Activated naive CD8-positive, alpha-beta T cell treated with anti-CD3 and anti-CD28 coated beads, Interleukin-2, amount 50 U/mL, for 24 hours (primary cell): ENCODE measurements at places on chromosomes 4 and X.
A peak's percentile ranks its signal among the peaks of the same experiment; 100 is the strongest.

- peaks cover 2% of the 10 kb centered on the region for H3K27me3 ChIP-seq
- no peaks in the 10 kb centered on the region for H3K36me3 ChIP-seq
- H3K27ac ChIP-seq = no peak overlapping the region
- no peak overlapping the region for H3K4me3 ChIP-seq
- no peak for DNase-seq
- H3K4me1 ChIP-seq = no peaks in the 10 kb centered on the region
These were observed 20.8 kb upstream of the SERTM2 start for GRCh38 chrX:111490688-111491087.

DNA sequence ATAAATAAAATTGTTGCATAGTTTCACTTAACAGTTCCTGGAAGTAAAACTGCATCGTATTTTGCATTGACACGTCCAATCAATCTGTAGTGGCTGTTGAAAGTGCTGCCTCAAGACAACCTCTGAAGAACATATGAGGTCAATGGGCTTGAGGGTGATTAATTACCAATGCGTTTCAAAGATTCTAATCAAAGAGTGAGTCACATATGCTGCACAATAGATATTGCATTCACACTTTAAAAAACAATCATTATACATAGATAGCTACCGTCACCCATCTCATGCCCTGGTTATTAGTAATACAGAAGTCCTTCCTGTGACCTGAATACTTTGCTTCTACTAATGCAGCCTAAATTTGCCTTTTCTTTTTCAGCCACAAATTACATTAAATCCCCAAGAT lies 743.3 kb upstream of the SLIT2 start:
- H3K4me1 ChIP-seq = no peaks in the 10 kb centered on the region
- no peak overlapping the region for H3K27ac ChIP-seq
- H3K27me3 ChIP-seq = no peaks in the 10 kb centered on the region
- no peak for DNase-seq
- no peaks in the 10 kb centered on the region for H3K36me3 ChIP-seq

GRCh38 chr4:79174490-79175252 lies 151.2 kb downstream of the NAA11 start:
- H3K4me3 ChIP-seq = no peak overlapping the region
- H3K27me3 ChIP-seq = no peaks in the 10 kb centered on the region
- no peaks in the 10 kb centered on the region for H3K36me3 ChIP-seq
- no peak for DNase-seq

GRCh38 chr4:82352825-82353366 lies 20.9 kb downstream of the HNRNPD start:
- DNase-seq = no peak
- no peaks in the 10 kb centered on the region for H3K27me3 ChIP-seq
- H3K4me3 ChIP-seq = no peak overlapping the region
- H3K36me3 ChIP-seq = peaks cover 63% of the 10 kb centered on the region
- H3K27ac ChIP-seq = peak overlapping the region; percentile 82

GRCh38 chrX:23656684-23657083 lies 10.6 kb upstream of the PRDX4 start:
- H3K4me1 ChIP-seq = peaks cover 12% of the 10 kb centered on the region
- DNase-seq = no peak
- no peak overlapping the region for H3K27ac ChIP-seq
- H3K36me3 ChIP-seq = no peaks in the 10 kb centered on the region

GRCh38 chrX:136747003-136747986 lies 33.4 kb downstream of the ARHGEF6 start:
- H3K27me3 ChIP-seq = no peaks in the 10 kb centered on the region
- peaks cover 99% of the 10 kb centered on the region for H3K4me1 ChIP-seq
- H3K4me3 ChIP-seq = peak overlapping the region; percentile 66
- peaks cover 30% of the 10 kb centered on the region for H3K36me3 ChIP-seq
- DNase-seq = peak; percentile 23

DNA sequence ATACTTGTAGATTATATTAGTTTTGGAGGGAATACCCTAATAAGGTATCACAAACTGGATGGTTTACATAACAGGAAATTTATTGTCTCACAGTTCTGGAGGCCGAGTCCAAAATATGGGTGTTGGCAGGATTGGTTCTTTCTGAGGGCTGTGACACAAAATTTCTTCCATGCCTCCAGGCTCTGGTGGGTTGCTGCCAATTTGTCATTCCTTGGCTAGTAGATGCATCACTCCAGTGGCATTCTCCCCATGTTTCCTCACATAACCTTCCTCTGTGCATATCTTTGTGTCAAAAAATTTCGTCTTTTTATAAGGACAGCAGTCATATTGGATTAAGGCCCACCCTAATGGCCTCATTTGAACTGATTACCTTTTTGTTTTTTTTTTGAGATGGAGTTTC lies 49.3 kb downstream of the APELA start:
- no peak overlapping the region for H3K4me3 ChIP-seq
- no peaks in the 10 kb centered on the region for H3K36me3 ChIP-seq
- H3K27me3 ChIP-seq = peaks cover 2% of the 10 kb centered on the region
- DNase-seq = no peak
- H3K27ac ChIP-seq = no peak overlapping the region
- H3K4me1 ChIP-seq = no peaks in the 10 kb centered on the region

DNA sequence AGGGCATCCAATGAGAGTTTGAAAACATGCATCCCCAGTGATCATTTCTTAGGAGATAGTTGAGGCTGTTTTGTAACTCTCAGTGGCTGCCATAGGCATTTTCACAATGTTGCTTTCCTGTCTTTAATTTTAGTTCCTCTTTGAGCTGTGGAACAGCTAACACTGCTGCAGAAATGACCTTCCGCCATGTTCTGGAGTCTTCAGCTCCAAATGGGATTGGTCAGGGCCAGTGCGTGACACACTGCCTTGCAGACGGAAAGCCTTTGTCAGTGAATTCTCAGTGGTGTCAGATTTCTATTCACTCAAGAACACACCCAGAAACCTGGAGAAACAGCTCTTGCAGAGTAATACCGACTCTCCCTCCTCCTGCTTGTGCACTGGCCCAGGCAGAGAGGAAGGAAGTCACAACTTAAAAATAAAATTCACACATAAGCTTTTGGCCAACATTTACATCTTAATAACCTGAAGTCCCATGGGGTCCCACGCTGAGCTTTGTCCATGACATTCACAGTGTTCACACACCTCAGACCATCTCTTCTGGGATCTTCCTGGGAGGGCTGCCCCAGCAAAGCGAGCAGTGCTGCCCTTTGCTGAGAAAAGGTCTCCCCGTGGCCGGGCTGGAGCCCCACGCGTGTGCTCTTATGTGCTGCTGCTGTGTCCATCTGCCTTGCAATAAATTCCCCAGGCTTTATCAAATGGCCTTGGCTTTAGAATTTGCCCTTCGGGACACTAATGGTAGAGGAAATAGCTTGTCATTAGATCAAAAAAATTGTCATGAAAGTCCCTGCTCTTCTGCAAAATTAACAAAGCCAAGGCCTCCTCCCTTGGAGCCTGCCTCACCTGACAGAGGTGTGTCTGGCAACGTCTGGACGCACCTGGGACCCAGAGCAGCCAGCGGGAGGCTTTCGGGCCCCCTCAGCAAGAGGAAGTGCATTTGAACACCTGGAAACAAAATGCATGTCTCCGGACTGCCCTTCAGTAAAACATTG lies 126.8 kb downstream of the IRF2 start:
- no peak overlapping the region for H3K4me3 ChIP-seq
- no peaks in the 10 kb centered on the region for H3K36me3 ChIP-seq
- DNase-seq = no peak
- H3K27me3 ChIP-seq = no peaks in the 10 kb centered on the region

DNA sequence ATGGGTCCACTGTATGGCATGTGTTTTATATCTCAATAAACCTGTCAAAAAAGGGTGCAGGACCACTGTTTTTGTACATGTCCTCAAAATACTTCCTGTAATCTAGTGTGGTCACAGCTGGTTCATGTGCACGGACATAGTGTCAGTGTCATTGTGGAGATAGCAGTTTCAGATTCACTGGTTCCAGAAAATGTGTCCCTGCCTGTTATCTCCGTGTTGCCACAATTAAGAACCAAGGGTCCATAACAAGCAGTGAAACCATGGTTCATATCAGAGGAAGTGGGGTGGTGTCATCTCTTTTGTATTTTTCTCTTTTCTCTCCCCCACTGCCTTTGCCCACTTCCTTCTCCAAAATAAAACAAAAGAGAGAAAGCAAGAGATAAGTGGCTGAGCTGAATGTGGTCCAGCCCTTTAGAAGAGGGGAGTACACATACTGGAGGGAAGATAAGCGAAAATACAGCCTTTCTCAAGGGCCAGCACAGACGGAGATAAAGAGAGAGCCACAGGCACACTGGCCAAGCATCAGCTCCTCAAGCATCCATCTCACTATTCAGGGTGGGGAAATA lies 51.2 kb downstream of the TBL1X start:
- H3K36me3 ChIP-seq = peaks cover 24% of the 10 kb centered on the region
- DNase-seq = no peak
- H3K4me1 ChIP-seq = peaks cover 40% of the 10 kb centered on the region
- H3K27ac ChIP-seq = no peak overlapping the region
- no peak overlapping the region for H3K4me3 ChIP-seq

DNA sequence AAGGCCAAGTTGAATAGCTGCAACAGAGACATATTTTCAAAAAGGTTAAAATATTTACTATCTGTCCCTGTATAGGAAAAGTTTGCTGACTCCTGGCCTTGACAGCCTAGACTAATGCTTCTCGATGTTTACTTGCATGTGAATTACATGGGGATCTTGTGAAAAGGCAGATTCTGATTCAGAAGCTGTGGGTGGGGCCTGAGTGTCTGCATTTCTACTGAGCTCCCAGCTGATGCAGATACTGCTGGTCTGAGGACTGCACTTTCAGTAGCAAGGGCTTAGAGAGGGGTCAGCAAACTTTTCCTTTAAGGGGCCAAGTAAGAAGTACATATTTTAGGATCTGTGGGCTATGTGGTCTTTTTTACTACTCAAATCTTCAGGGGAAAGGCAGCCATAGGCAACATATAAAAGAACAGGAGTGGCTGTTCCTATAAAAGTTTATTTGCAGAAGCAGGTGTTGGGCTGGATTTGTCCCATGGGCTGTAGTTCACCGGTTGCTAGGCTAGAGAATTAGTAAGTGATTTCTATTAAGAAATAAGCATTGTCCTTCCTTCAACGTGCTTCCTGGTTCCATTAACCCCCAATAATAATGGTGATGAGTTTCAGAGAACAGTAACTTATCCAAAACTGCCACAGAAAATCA lies 97.2 kb upstream of the PDE5A start:
- H3K4me1 ChIP-seq = no peaks in the 10 kb centered on the region
- no peak overlapping the region for H3K4me3 ChIP-seq
- no peaks in the 10 kb centered on the region for H3K27me3 ChIP-seq

DNA sequence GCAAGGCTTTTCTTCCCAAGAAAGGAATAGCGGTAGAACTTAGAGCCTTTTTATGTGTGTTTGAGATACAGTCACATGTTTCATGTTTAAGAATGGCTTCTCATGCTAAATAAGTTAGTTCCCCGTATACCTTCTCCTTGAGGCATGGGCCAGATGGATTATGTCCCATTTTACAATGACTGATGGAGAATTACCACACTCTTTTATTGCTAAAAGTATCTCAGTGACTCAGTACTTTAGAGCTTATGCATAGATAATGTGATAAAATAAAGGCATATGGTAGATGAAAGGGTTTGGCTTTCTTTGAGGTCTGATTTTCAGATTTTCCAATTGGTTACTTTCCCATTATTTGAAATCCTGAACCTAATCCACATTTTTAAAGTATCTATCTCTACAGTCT lies 121.8 kb upstream of the BMPR1B start:
- no peak for DNase-seq
- no peaks in the 10 kb centered on the region for H3K36me3 ChIP-seq
- no peaks in the 10 kb centered on the region for H3K4me1 ChIP-seq
- H3K27me3 ChIP-seq = no peaks in the 10 kb centered on the region
- H3K4me3 ChIP-seq = no peak overlapping the region

DNA sequence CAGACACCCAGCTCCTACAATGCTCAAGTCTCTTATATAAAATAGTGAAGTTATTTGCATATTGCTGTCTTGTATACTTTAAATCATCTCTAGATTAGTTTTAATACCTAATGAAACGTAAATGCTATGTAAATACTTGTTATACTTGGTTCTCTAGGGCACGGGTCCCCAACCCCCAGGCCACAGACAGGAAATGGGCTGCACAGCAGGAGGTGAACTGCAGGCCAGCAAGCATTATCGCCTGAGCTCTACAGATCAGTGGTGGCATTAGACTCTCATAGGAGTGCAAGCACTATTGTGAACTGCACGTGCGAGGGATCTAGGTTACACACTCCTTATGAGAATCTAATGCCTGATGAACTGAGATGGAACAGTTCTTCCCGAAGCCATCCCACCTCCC lies 395.9 kb upstream of the EMCN start:
- no peaks in the 10 kb centered on the region for H3K4me1 ChIP-seq
- H3K4me3 ChIP-seq = no peak overlapping the region
- no peaks in the 10 kb centered on the region for H3K36me3 ChIP-seq
- no peak for DNase-seq
- no peak overlapping the region for H3K27ac ChIP-seq
- H3K27me3 ChIP-seq = peaks cover 12% of the 10 kb centered on the region
